ENCODE measurements at places on chromosomes 2 and 18. TPM values are rescaled to one million over a fixed set of nuclear protein-coding genes. Genes with fewer than 3 reads are reported as not detected.

KRTCAP3 gene
- polyA plus RNA-seq = 0.71 TPM

LRP1B gene
- polyA plus RNA-seq = not detected

SLC5A7 gene
- polyA plus RNA-seq = not detected

TMEM178A gene
- not detected for polyA plus RNA-seq

TPO gene
- 1.8 TPM for polyA plus RNA-seq

C2orf81 gene
- 2.6 TPM for polyA plus RNA-seq

UGT1A10 gene
- not detected for polyA plus RNA-seq

ANKRD36 gene
- polyA plus RNA-seq = 11.2 TPM

GATA6 gene
- 0.32 TPM for polyA plus RNA-seq

ANKRD30B gene
- polyA plus RNA-seq = not detected

CRYBA2 gene
- not detected for polyA plus RNA-seq

FAP gene
- not detected for polyA plus RNA-seq

LINC00305 gene
- polyA plus RNA-seq = not detected

CERS6 gene
- 3.6 TPM for polyA plus RNA-seq

ERMN gene
- polyA plus RNA-seq = 0.20 TPM

MYOM1 gene
- polyA plus RNA-seq = 0.92 TPM

RGPD6 gene
- 2.8 TPM for polyA plus RNA-seq

KLF11 gene
- polyA plus RNA-seq = 6.6 TPM

FKBP7 gene
- 3.8 TPM for polyA plus RNA-seq

IL37 gene
- not detected for polyA plus RNA-seq

USP14 gene
- polyA plus RNA-seq = 50.2 TPM

GAREM2 gene
- 3.1 TPM for polyA plus RNA-seq

RAD51AP2 gene
- polyA plus RNA-seq = not detected

SLC19A3 gene
- not detected for polyA plus RNA-seq

GULP1 gene
- polyA plus RNA-seq = not detected

LYG2 gene
- polyA plus RNA-seq = not detected

ACTG2 gene
- not detected for polyA plus RNA-seq

MOGAT1 gene
- polyA plus RNA-seq = not detected

FAM110C gene
- 0.15 TPM for polyA plus RNA-seq

SERPINB13 gene
- not detected for polyA plus RNA-seq

WBP1 gene
- polyA plus RNA-seq = 37.0 TPM

SPHKAP gene
- not detected for polyA plus RNA-seq

ALPG gene
- polyA plus RNA-seq = not detected

SPATA3 gene
- polyA plus RNA-seq = not detected

REG3A gene
- polyA plus RNA-seq = not detected

COPS8 gene
- polyA plus RNA-seq = 67.4 TPM

CHRND gene
- polyA plus RNA-seq = not detected

DNAJC10 gene
- polyA plus RNA-seq = 53.2 TPM

ARHGEF4 gene
- polyA plus RNA-seq = 5.3 TPM

CPLX4 gene
- polyA plus RNA-seq = not detected

FIGN gene
- polyA plus RNA-seq = not detected

CLASP1 gene
- polyA plus RNA-seq = 22.2 TPM

FTCDNL1 gene
- 1.4 TPM for polyA plus RNA-seq

CCBE1 gene
- polyA plus RNA-seq = not detected

TIA1 gene
- polyA plus RNA-seq = 46.8 TPM

CEBPZ gene
- 31.1 TPM for polyA plus RNA-seq

SLC23A3 gene
- polyA plus RNA-seq = not detected

RND3 gene
- not detected for polyA plus RNA-seq

CCDC74A gene
- polyA plus RNA-seq = 0.69 TPM

ALK gene
- not detected for polyA plus RNA-seq

NEU2 gene
- polyA plus RNA-seq = not detected

DNAJC5G gene
- polyA plus RNA-seq = not detected

PKDCC gene
- polyA plus RNA-seq = 0.78 TPM

CNDP1 gene
- polyA plus RNA-seq = not detected

CRYGD gene
- not detected for polyA plus RNA-seq

KIF5C gene
- 3.4 TPM for polyA plus RNA-seq

SLC9A4 gene
- not detected for polyA plus RNA-seq

C1GALT1C1L gene
- polyA plus RNA-seq = not detected

All from CD8-positive, alpha-beta memory T cell (primary cell).